Adipose tissue (tissue), 3 donors: ENCODE measurements at places on chromosomes 12 and 14. TPM values are rescaled to one million over a fixed set of nuclear protein-coding genes. Genes with fewer than 3 reads are reported as not detected.

PLCZ1 gene
- not detected for polyA plus RNA-seq

LRP1 gene
- polyA plus RNA-seq, result 116 TPM

PTCSC3 gene
- not detected for polyA plus RNA-seq

SUSD6 gene
- polyA plus RNA-seq, result 10.7 TPM

RPL41 gene
- polyA plus RNA-seq, result 7,135 TPM

GPR84 gene
- polyA plus RNA-seq, result 3.5 TPM

KRT80 gene
- polyA plus RNA-seq, result 0.19 TPM

CCDC198 gene
- not detected for polyA plus RNA-seq

BEGAIN gene
- polyA plus RNA-seq, result 0.34 TPM

BHLHE41 gene
- polyA plus RNA-seq, result 3.6 TPM

KRT2 gene
- not detected for polyA plus RNA-seq

CAMKK2 gene
- polyA plus RNA-seq, result 22.0 TPM

ADSS1 gene
- 12.6 TPM for polyA plus RNA-seq

DTD2 gene
- polyA plus RNA-seq, result 19.1 TPM

AHSA1 gene
- 85.5 TPM for polyA plus RNA-seq

GPR162 gene
- polyA plus RNA-seq, result 2.0 TPM

CRIP2 gene
- 210 TPM for polyA plus RNA-seq

COL2A1 gene
- polyA plus RNA-seq, result 0.07 TPM

CLEC2B gene
- polyA plus RNA-seq, result 1.5 TPM

CABP1 gene
- polyA plus RNA-seq, result 0.45 TPM

PARPBP gene
- polyA plus RNA-seq, result 1.1 TPM

C1R gene
- polyA plus RNA-seq, result 86.3 TPM

C12orf56 gene
- not detected for polyA plus RNA-seq

KCNJ8 gene
- 11.5 TPM for polyA plus RNA-seq

LRFN5 gene
- 0.83 TPM for polyA plus RNA-seq

BMP4 gene
- polyA plus RNA-seq, result 7.8 TPM

TOGARAM1 gene
- polyA plus RNA-seq, result 11.0 TPM

TAS2R20 gene
- polyA plus RNA-seq, result 0.09 TPM

C3AR1 gene
- polyA plus RNA-seq, result 15.2 TPM

PTPRQ gene
- polyA plus RNA-seq, result 0.40 TPM

FBLN5 gene
- polyA plus RNA-seq, result 229 TPM

CELA1 gene
- polyA plus RNA-seq, result not detected

LTB4R2 gene
- 2.6 TPM for polyA plus RNA-seq

VRTN gene
- not detected for polyA plus RNA-seq

HOXC4 gene
- polyA plus RNA-seq, result 0.51 TPM

TUBA1B gene
- 184 TPM for polyA plus RNA-seq

RTN1 gene
- polyA plus RNA-seq, result 3.6 TPM

RPGRIP1 gene
- polyA plus RNA-seq, result 0.07 TPM

SLC8B1 gene
- 17.5 TPM for polyA plus RNA-seq

FZD10 gene
- 0.79 TPM for polyA plus RNA-seq

DLK1 gene
- 2.9 TPM for polyA plus RNA-seq

TMEM121 gene
- polyA plus RNA-seq, result 2.6 TPM

CMTM5 gene
- 0.43 TPM for polyA plus RNA-seq

RAPGEF3 gene
- 57.9 TPM for polyA plus RNA-seq
